ENCODE measurements at places on chromosomes 6 and 20.

DNA sequence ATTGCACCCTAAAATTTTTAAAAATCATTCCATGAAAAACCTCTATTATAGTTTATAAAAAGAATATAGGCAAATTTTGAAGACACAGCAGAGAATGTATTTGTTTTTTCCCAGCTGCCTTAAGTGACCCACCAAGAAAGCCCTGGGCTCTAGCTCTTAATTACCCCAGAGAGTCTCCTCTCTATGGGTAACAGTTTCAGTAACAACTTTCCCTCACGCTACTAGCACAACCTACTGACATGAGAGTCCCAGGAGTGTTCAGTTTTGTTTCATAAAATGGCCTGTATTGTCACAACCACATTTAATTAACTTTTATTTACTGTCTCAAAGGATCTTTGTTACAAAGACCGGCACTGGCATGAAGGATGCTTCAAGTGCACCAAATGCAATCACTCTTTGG, 41.5 kb downstream of the FHL5 start:
- no peak for DNase-seq

- no peak for DNase-seq
These were observed 810.7 kb downstream of the MAFB start for GRCh38 chr20:39878320-39878719.

DNA sequence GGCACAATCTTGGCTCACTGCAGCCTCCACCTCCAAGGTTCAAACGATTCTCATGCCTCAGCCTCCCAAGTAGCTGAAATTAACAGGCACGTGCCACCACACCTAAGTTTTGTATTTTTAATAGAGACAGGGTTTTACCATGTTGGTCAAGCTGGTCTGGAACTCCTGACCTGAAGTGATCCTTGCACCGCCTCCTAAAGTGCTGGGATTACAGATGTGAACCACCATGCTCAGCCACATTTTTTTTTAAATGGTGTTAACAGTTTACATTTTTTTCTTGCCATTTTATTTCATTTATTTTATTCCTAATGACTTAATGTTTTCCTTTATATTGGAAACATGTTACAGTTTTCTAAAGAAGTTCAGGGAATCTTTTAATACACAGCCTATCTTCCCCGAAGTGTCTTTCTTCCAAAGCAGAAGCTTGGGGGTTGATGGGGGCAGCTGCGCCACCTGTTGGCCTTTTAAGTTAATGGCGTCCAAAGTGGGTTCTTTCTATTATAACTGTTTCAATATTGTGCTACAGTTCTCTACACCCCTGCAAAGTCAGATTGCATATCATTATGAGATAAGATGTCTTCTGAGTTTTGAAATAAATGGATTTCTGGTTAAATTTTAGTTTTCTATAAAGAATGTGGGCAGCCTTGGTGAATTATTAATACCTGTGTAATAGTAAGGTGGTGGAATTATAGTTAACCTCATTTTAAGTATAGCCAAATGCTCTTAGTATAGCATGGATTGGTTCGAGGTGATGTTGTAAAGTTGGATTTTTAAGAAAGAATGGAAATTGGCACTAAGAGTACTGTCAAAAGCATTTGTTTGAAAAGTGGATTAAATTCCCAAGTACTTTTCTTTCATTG, 42.0 kb upstream of the PLCG1 start:
- no peak for DNase-seq

GRCh38 chr20:62648318-62648995, 6.2 kb downstream of the SLCO4A1 start:
- DNase-seq: no peak

GRCh38 chr6:10685092-10685915, 9.1 kb downstream of the C6orf52 start:
- no peak for DNase-seq

GRCh38 chr20:33925867-33926266, 67.8 kb upstream of the RALY start:
- DNase-seq: no peak

DNA sequence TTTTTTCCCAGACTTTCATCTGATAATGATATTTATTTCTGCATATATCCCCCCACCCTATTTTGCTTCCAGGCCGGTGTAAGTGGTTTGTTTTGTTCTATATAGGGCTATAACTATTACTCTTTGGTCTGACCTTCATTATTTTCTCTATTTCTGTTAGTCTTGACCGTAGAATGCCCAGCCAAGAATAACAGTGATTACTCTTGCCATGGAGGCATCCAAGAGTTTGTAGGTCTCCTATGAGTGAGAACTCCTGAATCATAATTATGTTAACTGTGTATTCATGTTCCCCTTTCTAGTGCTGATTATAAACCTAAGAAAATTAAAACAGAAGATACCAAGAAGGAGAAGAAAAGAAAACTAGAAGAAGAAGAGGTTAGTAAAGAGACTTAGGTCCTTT, 52.2 kb downstream of the TOP1 start:
- no peak for DNase-seq

DNA sequence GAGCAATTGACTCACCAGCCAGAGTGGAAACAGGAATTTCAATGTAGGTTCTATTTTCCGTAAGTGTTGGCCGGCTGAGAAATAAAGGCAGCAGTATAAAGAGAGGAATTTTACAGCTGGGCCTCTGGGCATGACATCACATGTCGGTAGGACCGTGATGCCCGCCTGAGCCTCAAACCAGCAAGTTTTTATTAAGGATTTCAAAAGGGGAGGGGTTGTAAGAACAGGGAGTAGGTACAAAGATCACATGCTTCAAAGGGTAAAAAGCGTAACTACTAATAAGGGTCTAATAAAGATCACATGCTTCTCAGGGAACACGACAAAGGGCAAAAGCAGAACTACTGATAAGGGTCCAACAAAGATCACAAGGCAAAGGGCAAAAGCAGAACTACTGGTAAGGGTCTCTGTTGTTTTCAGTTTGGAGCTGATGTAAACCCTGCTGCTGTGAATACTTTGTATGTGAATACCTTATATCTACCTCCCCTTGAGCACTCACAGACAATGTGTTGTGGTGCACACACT, 9.0 kb upstream of the TULP4 start:
- no peak for DNase-seq

- no peak for DNase-seq
These were observed 67.2 kb downstream of the PLCB4 start for GRCh38 chr20:9136114-9136513.

DNA sequence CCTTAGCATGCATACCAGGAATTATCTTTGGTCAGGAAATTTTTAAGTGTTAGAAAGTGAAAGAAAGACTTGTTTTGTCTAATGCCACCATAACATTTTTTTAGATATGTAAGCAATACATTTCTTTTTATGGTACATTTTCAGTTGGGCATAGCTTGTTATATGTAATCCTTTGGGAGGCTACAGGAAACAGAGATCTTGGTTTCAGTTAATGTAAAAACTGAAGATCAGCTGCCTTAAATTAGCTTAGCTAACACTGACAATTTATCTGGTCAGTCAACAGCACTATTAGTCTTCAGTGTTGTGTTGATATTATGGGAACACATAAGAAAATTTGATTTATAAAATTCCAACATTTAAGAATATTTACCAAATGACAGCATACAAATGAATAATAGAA, 78.6 kb upstream of the SMIM8 start:
- DNase-seq: no peak

GRCh38 chr6:32752580-32752979, 10.8 kb downstream of the HLA-DQB2 start:
- DNase-seq: no peak
